ENCODE measurements at places on chromosomes 2 and 18. TPM values are rescaled to one million over a fixed set of nuclear protein-coding genes. Genes with fewer than 3 reads are reported as not detected.

DNA sequence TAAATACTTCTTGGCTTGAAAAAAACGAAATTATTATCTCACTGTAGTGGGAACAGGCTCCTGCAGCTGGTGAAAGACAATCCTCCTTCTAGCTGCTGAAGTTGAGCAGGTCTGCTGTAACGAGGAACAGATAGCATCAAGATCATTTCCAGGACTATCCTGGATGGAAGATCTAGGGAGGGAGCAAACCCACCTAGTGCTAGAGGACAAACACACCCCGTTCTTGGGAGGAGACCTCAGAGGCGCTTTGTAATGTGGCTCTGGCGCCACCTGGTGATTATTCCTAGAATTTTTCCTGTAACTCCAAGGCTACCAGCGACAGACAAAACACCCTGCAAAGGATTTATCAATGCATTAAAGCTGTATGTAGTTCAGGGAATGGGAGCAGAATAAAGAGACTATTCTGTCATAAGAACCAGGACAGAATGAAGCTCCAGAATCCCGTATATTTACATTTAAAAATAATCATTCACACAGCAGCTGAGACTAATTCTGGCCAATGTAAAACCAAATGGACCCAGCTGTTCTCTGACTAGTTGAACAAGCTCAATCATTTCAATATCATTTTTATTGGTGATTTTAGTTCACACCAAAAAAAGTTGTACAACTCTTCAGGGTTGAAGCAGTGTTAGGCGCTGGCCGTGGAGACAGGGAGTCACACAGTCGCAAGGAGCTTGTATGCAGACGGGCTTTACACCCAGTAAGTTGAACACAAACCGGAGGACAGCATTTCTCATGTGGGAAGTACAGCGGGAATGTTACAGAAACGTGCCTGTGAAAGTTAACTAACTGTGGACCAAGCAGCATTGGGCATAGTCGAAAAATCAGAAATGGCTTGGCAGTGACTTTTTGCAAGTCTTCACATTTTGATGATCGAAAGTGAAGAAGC is 290.3 kb downstream of the TRIB2 start:
- peak; percentile 78 for DNase-seq

DNA sequence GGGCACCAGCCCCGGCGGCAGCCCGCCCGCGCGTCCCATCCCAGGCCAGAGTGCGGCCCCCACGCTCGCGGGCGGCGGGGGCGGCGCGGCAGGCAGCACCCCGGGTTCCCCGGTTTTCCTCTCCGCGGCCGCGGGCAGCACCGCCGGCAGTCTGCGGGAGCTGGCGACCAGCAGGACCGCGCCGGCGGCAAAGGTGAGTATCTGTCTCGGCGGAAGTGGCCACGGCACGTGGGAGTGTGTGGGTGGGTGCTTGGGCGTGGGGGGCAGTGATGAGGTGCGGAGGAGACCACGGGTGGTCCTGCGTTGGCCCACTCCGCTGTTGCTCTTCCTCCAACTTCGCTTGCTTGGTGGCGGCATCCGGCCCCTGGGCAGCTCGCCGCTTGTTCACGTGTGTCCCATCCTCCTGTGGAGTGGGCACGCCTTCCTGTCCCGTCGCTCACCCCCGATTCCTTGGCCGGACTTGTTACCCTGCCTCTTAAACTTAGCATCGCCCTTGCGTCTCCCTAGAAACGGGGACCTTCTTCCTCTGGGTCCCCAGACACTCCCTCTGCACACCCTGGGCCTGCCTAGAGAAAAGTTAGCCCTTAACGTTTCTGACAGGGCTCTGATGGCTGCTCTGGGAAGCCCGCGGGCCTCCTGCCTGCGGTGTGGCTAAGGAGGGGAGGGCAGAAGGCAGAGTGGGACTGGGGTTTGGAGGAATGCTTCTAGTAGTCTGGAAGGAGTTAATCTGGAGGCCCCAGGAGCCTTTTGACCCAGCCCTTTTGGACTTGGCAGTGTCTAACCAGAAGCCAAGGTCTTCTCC is 1.1 kb downstream of the SH3RF3 start:
- DNase-seq: no peak

GRCh38 chr2:136136931-136137330 is 19.0 kb upstream of the CXCR4 start:
- DNase-seq: no peak

- no peak for DNase-seq
Observed at GRCh38 chr2:174666845-174667244, 69.2 kb upstream of the WIPF1 start.

The C2orf78 gene
- polyA plus RNA-seq: not detected

The ANAPC1 gene
- polyA plus RNA-seq: 19.1 TPM

The RNF144A gene
- 20.7 TPM for polyA plus RNA-seq
